ENCODE measurements at places on chromosomes 13 and 19. TPM values are rescaled to one million over a fixed set of nuclear protein-coding genes. Genes with fewer than 3 reads are reported as not detected.

Gene ZNF285
- 1.4 TPM for total RNA-seq

- H3K4me1 ChIP-seq, result peaks cover 16% of the 10 kb centered on the region
These were observed 19.3 kb downstream of the TNFSF11 start for GRCh38 chr13:42592915-42593900.

Gene ZIC2
- total RNA-seq, result not detected

- peaks cover 14% of the 10 kb centered on the region for H3K4me1 ChIP-seq
- H3K27me3 ChIP-seq, result no peaks in the 10 kb centered on the region
- no peaks in the 10 kb centered on the region for H3K36me3 ChIP-seq
- H3K4me3 ChIP-seq, result peak overlapping the region; percentile 90
These were observed 1.5 kb downstream of the ARID3A start for GRCh38 chr19:927351-927779.

- no peaks in the 10 kb centered on the region for H3K27me3 ChIP-seq
- no peak overlapping the region for H3K4me3 ChIP-seq
- no peaks in the 10 kb centered on the region for H3K36me3 ChIP-seq
- H3K27ac ChIP-seq, result no peak overlapping the region
These were observed 1602.3 kb upstream of the PRR20A start for GRCh38 chr13:55538424-55538823.

GRCh38 chr13:83877651-83878355 lies 4.5 kb downstream of the SLITRK1 start:
- no peak for DNase-seq
- peaks cover 17% of the 10 kb centered on the region for H3K27me3 ChIP-seq
- H3K4me3 ChIP-seq, result no peak overlapping the region
- no peak overlapping the region for H3K27ac ChIP-seq
- peaks cover 2% of the 10 kb centered on the region for H3K4me1 ChIP-seq

- no peaks in the 10 kb centered on the region for H3K27me3 ChIP-seq
- no peak for DNase-seq
- no peak overlapping the region for H3K27ac ChIP-seq
- no peak overlapping the region for H3K4me3 ChIP-seq
- peaks cover 25% of the 10 kb centered on the region for H3K36me3 ChIP-seq
These were observed 2.0 kb downstream of the RPL36 start for GRCh38 chr19:5691822-5692722.

Gene SIAH3
- total RNA-seq, result not detected

Gene NTN5
- total RNA-seq, result 0.08 TPM

Gene KCTD12
- total RNA-seq, result 8.7 TPM

Gene ZNF667
- total RNA-seq, result 1.3 TPM

DNA sequence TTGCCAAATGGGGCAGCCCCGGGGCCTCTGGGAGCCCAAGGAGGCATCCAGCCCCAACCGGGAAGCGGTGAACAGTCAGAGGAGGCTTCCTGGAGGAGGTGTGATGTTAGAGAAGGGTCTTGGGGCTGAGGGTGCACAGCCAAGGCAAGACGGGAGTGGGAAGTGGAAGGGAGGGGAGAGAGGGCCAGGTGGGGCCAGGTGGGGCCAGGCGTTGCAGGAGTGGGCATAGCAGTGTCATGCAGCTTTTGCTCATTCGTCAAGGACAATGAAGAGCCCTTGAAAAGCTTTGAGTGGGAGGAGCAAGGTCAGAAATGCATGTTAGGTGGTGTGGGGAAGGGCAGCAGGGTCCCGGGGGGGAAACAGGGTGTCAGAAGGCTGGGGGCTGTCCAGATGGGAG lies 1.8 kb downstream of the FBN3 start:
- no peaks in the 10 kb centered on the region for H3K36me3 ChIP-seq
- no peak overlapping the region for H3K4me3 ChIP-seq
- no peaks in the 10 kb centered on the region for H3K27me3 ChIP-seq
- H3K4me1 ChIP-seq, result no peaks in the 10 kb centered on the region

GRCh38 chr19:35518313-35518712 lies 4.9 kb upstream of the DMKN start:
- no peak overlapping the region for H3K27ac ChIP-seq
- no peak for DNase-seq
- H3K27me3 ChIP-seq, result no peaks in the 10 kb centered on the region
- no peaks in the 10 kb centered on the region for H3K36me3 ChIP-seq

- H3K4me3 ChIP-seq, result no peak overlapping the region
- DNase-seq, result no peak
- H3K36me3 ChIP-seq, result no peaks in the 10 kb centered on the region
- no peaks in the 10 kb centered on the region for H3K4me1 ChIP-seq
- no peak overlapping the region for H3K27ac ChIP-seq
- no peaks in the 10 kb centered on the region for H3K27me3 ChIP-seq
These were observed 50.0 kb upstream of the RGCC start for GRCh38 chr13:41407380-41407779.

DNA sequence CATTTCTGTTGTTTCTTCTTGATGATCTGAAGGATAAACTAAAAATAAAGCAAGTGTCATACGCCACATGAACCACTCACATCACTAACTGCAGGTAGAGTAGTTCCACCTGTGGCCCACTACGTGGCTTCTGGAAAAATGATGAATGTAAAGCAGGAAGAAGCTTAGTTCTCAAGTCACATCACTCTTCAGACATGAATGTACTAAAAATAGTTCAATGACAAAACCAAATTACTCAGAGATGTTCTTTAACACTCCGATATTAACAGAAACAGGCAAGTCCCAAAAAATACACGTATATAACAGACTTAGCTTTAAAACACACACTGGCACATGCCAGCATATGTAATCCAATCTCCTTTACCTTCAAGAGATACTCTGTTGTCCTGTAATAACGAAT lies 21.6 kb downstream of the RAB20 start:
- H3K27ac ChIP-seq, result no peak overlapping the region
- no peaks in the 10 kb centered on the region for H3K27me3 ChIP-seq
- no peak overlapping the region for H3K4me3 ChIP-seq
- no peak for DNase-seq
- H3K36me3 ChIP-seq, result no peaks in the 10 kb centered on the region

DNA sequence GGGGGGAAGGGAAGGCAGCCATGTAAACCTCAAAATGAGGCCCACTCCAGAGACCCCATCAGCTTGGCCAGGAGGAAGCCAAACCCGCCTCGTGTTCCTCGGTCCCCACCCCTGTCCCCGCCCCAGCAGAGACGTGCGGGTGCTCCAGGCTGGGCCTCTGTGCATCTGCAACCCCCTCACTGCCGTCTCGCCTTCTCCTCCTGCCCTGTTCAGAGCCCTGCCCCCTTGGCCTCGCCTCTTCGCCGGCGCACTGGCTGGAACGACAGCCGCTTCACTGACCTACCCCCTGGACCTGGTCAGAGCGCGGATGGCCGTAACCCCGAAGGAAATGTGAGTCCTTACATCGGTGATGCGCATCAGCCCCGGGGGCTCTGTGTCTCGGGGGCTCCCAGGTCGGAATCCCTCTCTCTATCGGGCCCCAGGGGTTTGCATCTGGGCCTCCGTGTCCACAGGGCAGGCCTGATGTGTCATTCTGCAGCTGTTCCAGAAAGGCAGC lies 32.2 kb downstream of the TMEM161A start:
- no peak overlapping the region for H3K4me3 ChIP-seq
- no peak overlapping the region for H3K27ac ChIP-seq
- no peak for DNase-seq
- H3K27me3 ChIP-seq, result no peaks in the 10 kb centered on the region
- peaks cover 10% of the 10 kb centered on the region for H3K4me1 ChIP-seq

DNA sequence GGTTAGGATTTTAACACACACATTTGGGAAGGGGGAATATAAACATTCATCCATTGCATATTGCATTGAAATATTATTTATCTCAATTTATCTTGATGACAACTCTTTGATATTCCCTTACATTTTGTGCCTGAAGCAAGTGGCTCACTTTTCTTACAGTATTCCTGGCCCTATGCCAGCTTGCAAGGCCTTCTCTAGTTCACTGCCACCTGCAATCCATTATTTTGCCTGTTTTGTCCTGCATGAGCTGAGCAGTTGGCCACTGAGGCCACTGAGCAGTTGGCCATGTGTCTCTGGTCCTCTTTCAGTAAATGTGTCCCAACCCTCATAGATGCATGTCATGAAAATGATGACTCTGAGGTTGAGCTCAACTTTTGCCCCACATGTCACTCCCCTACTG lies 49.8 kb downstream of the CBY2 start:
- no peak overlapping the region for H3K27ac ChIP-seq
- no peaks in the 10 kb centered on the region for H3K4me1 ChIP-seq
- H3K4me3 ChIP-seq, result no peak overlapping the region
- no peaks in the 10 kb centered on the region for H3K36me3 ChIP-seq

DNA sequence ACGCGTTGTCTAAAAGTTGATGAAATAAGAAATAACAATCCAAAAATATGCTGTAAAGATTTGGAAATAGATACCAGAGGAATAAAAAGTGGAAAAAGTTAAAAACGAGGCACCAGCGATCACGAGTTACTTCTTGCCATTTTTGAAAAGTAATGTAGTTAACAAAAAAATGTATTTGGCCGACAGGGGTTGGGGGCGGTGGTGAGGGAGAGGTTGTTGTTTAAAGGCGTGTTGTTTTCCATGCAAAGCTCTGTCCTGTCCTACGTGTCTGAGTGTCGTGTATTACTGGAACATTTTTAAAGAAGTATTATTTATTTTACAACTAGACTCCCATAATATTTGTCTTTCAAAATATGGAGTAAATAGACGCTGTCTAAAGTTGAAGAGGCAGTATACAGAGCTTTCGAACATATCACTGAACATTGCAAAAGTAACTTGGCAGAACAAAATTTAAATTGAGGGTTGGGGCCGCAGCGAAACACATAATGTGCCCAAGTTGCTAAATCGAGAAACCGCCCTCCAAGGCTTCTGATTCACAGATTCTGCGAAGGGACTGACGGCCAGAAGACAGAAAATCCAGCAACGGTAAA lies 823 bp downstream of the FBXO17 start:
- H3K4me3 ChIP-seq, result peak overlapping the region; percentile 62
- no peak for DNase-seq
- H3K27me3 ChIP-seq, result no peaks in the 10 kb centered on the region
- H3K4me1 ChIP-seq, result peaks cover 7% of the 10 kb centered on the region
- no peaks in the 10 kb centered on the region for H3K36me3 ChIP-seq

Gene S1PR2
- total RNA-seq, result 4.8 TPM

Gene ACP7
- total RNA-seq, result not detected

Gene KLK10
- total RNA-seq, result not detected

DNA sequence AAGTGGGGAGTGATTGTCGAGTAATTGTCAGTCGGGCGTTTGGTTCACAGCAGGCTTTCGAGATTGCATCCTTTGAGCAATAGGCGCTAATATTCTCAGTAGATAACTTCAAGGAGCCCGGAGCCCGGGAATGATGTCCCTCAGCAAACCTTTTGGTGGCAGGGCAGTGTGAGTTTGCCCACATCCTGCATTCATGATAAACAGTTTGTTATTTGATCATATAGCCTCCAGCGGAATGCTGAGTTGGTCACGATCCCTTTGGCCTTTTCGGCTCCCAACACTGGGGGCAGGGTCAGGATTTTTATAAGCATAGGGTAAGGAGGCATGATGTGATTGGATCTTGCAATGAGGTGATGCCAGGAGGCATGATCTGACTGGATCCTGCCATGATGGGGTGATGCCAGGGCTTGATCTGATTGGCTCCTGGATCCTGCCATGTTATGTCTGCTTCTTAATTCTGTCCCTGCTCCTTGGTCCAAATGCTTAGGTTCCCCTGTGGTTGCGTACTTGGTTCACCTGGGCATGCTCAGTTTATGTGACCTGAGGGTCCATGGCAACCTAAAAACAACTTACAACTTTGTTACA lies 38.2 kb upstream of the IGSF23 start:
- H3K27ac ChIP-seq, result no peak overlapping the region
- H3K36me3 ChIP-seq, result no peaks in the 10 kb centered on the region
- H3K4me1 ChIP-seq, result peaks cover 15% of the 10 kb centered on the region
- no peaks in the 10 kb centered on the region for H3K27me3 ChIP-seq

- H3K27ac ChIP-seq, result no peak overlapping the region
- DNase-seq, result no peak
- H3K4me1 ChIP-seq, result peaks cover 39% of the 10 kb centered on the region
- H3K4me3 ChIP-seq, result no peak overlapping the region
- H3K36me3 ChIP-seq, result no peaks in the 10 kb centered on the region
These were observed 2.9 kb downstream of the ARHGEF7 start for GRCh38 chr13:111117961-111118360.

- no peaks in the 10 kb centered on the region for H3K27me3 ChIP-seq
- H3K36me3 ChIP-seq, result no peaks in the 10 kb centered on the region
- DNase-seq, result no peak
- no peak overlapping the region for H3K27ac ChIP-seq
These were observed 70.9 kb downstream of the KL start for GRCh38 chr13:33087091-33087490.

Gene TLE6
- total RNA-seq, result 0.47 TPM

DNA sequence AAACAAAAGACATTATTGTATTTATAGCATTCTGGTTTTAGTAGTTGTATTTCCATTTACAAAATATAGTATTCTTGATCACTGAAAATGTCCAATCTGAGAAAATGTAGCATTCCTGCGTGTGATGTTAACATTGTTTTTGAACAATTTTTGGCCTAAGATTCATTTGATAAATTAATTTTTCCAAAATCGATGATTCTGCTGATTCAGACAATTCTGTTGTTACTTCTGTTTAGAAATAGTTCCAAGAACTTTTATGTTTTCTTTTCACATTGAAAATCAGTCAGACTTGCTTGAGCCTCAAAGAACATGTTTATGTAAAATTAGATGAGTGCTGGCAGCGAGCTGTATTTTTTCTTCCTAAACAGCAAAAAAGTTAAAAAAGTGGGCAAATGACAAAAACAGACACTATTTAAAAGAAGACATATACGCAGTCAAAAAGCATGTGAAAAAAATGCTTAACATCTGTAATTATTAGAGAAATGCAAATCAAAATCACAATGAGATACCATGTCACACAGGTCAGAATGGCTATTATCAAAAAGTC lies 804.5 kb upstream of the MIR17HG start:
- no peak for DNase-seq
- H3K36me3 ChIP-seq, result no peaks in the 10 kb centered on the region
- no peak overlapping the region for H3K4me3 ChIP-seq
- H3K27me3 ChIP-seq, result no peaks in the 10 kb centered on the region
- no peaks in the 10 kb centered on the region for H3K4me1 ChIP-seq
- no peak overlapping the region for H3K27ac ChIP-seq

GRCh38 chr19:8242211-8242821 lies 33.1 kb downstream of the CERS4 start:
- no peak overlapping the region for H3K4me3 ChIP-seq
- DNase-seq, result no peak
- no peaks in the 10 kb centered on the region for H3K27me3 ChIP-seq
- peaks cover 29% of the 10 kb centered on the region for H3K4me1 ChIP-seq
- no peak overlapping the region for H3K27ac ChIP-seq

Gene DDA1
- 13.5 TPM for total RNA-seq

DNA sequence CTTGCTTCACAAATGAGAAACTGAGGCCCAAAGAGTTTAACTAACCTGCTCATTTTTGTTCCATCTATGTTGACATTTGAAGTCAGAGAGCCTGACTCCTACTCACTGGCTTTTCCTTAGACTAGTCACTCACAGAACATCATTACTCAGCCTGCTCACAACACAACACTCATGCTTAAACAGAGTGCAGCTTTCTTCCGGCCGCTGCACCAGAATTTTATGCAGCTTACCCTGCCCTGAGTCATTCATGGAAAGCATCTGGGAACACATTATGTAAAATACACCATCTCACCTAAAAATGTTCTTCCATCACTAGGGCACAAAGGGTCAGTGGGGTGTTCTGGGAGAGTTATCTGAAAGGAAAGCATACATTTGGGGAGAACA lies 303.4 kb downstream of the SPRY2 start:
- H3K4me3 ChIP-seq, result no peak overlapping the region
- no peaks in the 10 kb centered on the region for H3K36me3 ChIP-seq
- no peak overlapping the region for H3K27ac ChIP-seq
- no peaks in the 10 kb centered on the region for H3K27me3 ChIP-seq
- DNase-seq, result no peak

All from liver (tissue), 10 donors.